Cardiac septum (tissue), 1 donor: ENCODE measurements at places on chromosomes 1 and 21.

- no peak for DNase-seq
These were observed 220.2 kb downstream of the TBX15 start for GRCh38 chr1:118767971-118768370.

DNA sequence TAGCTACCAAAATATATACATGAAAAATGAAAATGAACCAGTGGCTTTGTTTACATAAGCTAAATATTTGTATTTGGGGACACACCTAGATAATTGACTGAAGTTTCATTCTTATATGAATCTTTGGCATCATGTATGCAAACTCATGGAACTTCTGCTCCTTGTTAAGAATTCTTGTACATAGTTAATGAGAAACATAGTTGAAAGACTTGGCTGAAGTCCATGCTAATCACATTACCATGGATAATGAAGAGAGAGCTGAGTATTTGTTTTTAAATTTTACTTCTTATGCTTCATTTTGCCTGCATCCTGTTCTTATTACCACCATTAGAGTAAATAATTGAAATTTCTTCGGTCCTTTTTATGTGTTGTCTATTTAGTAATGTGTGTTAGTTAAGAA, 108.8 kb downstream of the LRRC53 start:
- no peak for DNase-seq

GRCh38 chr1:240104672-240105071, 13.0 kb downstream of the FMN2 start:
- DNase-seq = no peak

- no peak for DNase-seq
These were observed 297.3 kb upstream of the USP24 start for GRCh38 chr1:55512466-55512865.

DNA sequence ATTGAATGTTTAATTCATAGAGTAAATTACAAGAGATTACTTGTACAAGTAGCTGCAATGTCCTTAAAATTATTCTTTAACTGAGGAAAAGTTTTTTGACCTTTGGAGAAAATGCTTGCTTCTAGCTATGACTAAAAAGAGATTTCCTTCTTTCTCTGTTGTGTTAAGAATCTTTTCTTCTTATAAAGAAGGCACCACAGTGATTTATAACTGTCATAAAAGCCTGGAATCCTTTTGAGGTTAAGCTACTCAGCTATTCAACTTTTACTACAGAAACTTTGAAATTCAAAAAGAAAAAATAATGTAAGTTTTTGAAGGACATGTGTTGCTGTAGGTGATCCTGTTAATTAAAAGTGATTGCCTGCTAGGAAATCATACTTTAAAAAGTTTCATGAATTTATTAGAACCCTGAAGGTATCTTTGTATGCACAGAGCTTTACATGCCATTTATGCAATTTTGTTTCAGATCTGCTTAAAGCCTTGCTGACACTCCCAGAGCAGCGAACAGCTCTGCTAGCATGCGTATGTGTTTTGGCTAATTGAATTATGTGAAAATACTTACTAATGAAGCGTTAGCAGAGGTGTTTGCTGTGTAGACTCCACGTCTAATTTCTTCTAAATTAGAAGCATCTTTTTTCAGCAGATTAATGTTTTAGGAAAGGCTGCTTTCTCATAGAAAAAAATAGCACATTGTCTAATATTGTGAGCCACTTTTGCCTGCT, 94.7 kb upstream of the SMYD2 start:
- DNase-seq = no peak

- no peak for DNase-seq
These were observed 111.7 kb downstream of the SLC45A1 start for GRCh38 chr1:8429549-8430110.

DNA sequence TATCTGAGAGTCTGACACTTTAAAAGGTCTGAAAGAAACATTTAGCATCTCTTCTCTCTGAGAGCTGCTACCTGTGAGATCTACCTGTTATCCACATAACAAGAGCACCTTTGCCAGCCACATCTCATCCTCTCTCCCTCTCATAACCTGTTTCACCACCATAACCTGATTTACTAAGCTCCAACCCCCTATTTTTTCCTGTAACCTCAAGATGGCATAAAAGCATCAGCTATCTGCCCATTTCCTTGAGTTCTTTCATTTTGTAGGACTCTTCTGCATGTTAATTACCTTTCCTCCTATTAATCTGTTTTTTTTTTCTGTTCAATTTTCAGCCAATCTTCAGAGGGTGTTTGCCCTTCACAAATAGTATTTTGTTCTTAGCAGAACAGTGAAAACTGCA, 136.5 kb upstream of the KCNK1 start:
- DNase-seq = no peak

- peak; percentile 39 for DNase-seq
These were observed 123.9 kb upstream of the TMPRSS2 start for GRCh38 chr21:41631564-41632461.

- no peak for DNase-seq
These were observed 149.1 kb downstream of the ZNF281 start for GRCh38 chr1:200260597-200261335.

- no peak for DNase-seq
These were observed 16.1 kb upstream of the SLC5A9 start for GRCh38 chr1:48206371-48206770.

GRCh38 chr1:113217447-113218208, 144.6 kb downstream of the LRIG2 start:
- DNase-seq = no peak

DNA sequence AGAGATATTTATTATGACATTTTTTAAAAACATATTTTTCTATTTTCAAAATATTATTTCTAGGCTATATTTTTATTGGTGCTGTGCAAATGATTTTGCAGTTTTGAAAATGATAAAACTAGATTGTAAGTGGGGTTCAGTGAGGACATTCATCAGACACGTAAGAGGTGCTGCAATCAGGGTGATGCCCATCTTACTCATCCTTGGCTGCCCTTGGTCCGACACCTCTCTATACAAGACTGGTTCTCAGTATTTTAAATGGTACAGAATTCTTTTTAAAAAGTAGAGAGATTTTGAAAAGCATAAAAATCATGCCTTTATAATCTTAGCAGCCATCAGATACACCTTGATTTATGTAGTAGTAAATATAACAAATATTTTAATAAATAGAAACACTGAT, 24.0 kb downstream of the HENMT1 start:
- no peak for DNase-seq

GRCh38 chr1:231157311-231157710, 4.5 kb upstream of the TRIM67 start:
- DNase-seq = no peak

DNA sequence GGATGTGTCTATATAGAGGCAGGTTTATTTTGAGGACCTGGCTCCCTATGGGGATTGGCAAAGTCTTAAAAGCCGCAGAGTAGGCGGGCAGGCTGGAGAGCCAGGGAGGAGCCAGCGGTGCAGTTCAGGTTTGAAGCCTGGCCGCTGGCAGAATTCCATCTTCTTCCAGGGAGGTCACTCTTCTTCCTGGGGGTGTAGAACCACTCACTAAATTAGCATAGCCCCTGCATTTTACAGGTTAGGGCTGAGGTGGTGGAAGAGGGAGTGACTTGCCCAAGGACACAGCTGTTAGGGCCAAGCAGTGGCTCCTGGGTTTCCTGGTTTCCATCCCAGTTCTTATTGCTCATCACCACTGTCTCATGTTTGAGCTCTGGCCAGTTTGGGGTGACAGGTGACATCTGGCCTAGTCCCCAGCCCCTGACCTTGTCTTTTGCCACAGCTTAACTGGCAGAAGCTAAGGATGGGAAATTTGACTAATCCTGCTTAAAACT, 1.4 kb downstream of the PINK1 start:
- no peak for DNase-seq

DNA sequence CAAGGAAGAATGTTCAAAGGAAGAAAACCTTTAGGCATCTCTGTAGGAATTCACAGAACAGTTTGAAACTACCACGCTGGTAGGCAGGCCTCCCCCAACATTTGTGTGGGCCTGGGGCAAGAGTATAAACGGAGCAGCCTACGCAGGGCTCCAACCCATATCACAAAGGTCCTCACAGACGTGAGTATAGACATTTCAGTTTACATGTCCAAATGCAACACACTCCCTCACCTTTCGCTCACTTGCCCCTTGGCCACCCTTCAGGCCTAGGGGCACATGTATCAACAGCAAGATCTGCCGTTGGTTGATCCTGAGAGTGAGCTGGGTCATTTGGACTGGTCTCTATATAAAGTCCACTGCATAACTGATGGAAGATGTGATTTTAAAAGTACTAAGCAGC, 133.3 kb downstream of the ACBD6 start:
- no peak for DNase-seq

GRCh38 chr1:11585389-11585788, 68.8 kb downstream of the FBXO2 start:
- no peak for DNase-seq

- DNase-seq = no peak
These were observed 3.5 kb downstream of the EXOC8 start for GRCh38 chr1:231334079-231334666.

DNA sequence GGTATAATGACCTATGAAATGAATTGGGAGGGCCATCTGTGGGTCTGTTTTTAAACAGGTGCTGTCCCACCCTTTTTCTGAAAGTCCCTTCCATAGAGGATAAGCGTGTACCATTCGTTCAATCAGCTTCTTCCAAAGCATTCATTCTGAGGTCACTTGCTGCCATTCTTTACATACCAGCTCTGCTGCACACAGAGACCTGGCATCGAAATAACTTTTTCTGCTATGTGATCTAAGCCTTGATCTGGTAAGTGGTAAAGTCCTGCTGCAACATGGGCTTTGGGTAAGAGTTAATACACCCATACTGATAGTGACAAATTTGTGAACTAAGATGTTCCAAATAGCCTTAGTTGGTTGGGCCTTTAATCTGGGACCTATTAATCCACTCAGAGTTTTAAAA, 38.9 kb downstream of the DR1 start:
- no peak for DNase-seq

DNA sequence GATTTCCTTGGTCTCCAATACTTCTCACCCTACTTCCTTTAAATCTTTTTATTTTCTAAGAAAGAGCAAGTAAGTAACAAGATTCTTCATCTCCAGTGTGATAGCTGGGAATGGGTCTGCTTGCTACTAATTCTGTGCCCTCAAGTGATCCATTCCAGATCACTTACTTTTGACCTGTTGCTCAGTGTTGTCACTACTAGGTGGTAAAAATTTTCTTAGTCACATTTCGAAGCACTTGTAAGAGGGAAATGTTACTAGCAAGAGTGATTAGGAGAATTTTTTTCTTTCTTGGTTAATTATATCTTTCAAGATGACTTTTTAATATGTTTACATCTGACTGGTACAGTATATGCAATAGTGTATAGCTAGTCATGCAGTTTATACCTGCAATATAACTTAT, 2.2 kb downstream of the UBAP2L start:
- no peak for DNase-seq

DNA sequence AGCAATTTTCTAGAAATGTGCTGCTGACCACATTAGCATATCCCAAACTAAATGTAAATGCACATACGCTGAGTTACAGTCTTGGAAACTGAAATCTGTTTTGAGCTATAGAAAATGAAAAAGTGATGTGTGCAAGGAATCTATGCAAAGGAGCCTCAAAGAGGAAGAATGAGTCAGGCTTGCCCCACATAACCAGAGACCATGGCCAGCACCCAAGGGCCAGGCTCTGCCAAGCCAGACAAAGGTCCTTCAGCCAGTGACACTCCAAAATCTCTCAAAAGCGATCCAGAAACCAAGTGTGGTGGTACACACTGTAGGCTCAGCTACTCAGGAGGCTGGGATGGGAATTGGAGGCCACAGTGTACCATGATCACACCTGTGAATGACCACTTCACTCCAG, 195.2 kb downstream of the TOMM20 start:
- peak; percentile 86 for DNase-seq

- no peak for DNase-seq
These were observed 45.1 kb upstream of the TRIM67 start for GRCh38 chr1:231116738-231117137.

GRCh38 chr1:245679821-245680780, 525.3 kb downstream of the KIF26B start:
- DNase-seq = peak; percentile 39

- DNase-seq = no peak
These were observed 146.3 kb upstream of the RAB4A start for GRCh38 chr1:229124520-229125124.

- no peak for DNase-seq
These were observed 13.2 kb downstream of the AKR1A1 start for GRCh38 chr1:45563843-45564242.
